ENCODE measurements at places on chromosomes 1 and 21.
A peak's percentile ranks its signal among the peaks of the same experiment; 100 is the strongest.

GRCh38 chr1:14780271-14780670, 181.8 kb downstream of the KAZN start:
- DNase-seq: no peak

- DNase-seq: no peak
These were observed 1.5 kb downstream of the TNFSF18 start for GRCh38 chr1:173049322-173049633.

DNA sequence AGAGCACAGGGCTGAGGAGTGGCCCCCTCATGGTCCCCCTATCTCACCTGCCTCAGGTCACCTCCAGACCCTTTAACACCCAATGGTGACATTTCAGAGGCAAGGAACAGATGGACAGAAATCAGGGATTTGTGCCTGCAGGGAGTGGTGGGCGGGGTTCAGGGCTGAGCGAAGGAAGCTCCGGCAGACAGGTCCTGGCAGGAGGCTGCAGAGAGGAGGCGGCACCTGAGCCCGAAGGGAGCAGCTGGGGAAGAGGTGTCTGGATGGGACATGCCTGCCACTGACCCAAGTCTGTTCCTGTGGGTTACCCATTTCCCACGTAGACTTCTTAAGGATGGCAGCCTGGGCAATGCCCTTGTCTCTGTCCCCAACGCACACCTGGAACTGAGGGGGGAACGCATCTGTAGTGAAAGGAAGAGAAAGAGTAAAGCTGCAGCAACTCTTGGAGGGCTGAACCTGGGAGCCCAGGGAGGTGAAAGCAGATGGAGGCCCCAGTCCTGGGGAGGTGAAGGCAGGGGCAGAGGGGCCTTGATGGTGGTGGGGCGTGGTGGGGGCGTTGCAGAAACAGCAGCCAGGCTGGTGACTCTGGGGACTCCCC, 61.6 kb upstream of the ADARB1 start:
- DNase-seq: peak; percentile 56

GRCh38 chr1:68230901-68231626, 1.3 kb downstream of the WLS start:
- DNase-seq: no peak

GRCh38 chr1:183590244-183591191, at the start of gene NCF2:
Gene NCF2 (minus strand): TSS chr1:183590459. CDS start chr1:183590329, 130 bp downstream.
- no peak for DNase-seq

- DNase-seq: no peak
These were observed 37.3 kb downstream of the COL24A1 start for GRCh38 chr1:86119214-86119764.

DNA sequence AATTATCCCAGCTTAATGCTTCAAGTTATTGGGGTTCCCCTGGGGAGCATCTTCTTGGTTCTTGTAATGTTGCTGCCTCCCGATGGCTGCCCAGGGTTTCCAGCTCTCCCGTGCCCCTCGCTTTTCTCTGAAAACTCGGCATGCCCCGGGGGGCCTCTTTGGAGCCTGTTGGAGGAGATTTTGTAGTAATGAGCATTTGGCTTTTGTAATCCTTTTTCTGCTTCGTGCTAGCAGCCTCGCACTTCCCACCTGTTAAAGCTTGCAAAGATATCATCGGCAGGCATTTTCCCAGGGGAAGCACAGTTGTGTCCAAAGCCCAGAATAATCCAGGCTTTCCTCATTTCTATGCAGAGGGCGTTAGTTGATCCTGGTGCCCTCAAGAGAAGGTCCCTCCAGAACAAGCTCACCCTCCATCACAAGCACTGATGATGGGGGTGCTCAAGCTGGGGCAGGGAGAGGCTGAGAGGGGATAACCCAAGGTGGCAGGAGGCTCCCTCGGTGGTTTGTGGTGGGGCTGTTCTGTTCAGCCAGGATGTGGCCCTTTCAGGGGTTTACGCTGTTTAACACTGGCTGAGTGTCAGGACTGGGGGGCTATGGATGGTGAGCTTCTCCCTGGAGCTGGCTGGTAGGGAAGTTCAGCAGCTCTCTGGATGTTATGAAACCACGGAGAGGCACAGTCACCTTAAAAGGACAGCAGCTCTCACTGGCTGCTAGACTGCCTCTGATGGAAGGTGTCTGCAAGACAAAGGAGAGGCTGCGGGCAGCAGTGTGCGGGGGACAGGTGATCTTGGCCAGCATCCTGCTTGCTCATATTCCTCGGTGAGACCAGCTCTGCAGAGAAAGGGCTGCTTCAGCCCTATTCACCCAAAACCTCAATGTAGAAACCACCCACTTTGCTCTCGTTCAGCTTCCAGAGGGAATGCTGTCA, 477.1 kb upstream of the VAMP3 start:
- no peak for DNase-seq

DNA sequence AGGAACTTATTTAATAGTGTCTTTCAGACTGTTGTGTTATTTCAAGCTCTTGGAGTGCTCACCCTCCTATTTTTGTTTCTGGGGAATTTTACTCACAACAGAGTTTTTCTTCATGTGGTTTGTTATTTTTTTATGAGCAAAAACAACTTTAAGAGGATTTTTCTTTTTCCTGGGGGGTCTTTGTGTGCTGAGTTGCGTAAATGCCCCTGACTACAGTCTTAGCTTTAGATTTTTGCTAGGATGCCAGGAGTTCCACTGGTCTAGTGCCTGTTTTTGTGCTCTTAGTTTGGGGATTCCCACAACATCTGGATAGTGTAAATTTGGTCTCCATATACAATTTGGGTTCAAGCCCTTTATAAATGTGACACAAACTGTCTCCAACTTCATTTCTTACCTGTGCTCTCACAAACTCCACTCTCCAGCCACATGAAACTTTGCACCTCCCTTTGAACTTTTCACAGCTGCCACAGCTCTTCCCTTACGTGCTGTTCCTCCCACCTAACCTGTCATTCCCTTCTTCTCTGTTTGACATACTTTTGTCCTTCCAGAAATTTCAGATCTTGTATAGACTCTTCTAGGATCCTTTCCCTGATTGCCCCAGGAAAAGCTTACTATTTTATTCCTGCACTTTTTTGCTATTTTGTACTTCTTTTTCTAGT, 180.2 kb downstream of the CRB1 start:
- no peak for DNase-seq

GRCh38 chr1:2393471-2393877, 1.8 kb downstream of the RER1 start:
- no peak for DNase-seq

DNA sequence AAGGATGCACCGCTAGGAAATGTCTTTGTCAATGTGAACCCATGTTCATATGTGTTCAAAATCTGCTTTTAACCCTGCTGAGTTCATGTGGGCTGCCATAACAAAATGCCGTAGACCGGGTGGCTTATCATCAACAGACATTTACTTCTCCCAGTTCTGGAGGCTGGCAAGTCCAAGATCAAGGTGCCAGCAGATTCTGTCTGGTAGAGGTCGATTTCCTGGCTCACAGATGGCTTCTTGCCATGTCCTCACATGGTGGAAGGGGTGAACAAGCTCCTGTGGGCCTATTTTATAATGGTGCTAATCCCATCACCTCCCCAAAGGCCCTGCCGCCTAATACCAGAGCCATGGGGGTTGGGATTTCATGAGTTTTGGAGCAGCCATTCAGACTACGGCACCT, 4.6 kb upstream of the CDCP2 start:
- DNase-seq: no peak

DNA sequence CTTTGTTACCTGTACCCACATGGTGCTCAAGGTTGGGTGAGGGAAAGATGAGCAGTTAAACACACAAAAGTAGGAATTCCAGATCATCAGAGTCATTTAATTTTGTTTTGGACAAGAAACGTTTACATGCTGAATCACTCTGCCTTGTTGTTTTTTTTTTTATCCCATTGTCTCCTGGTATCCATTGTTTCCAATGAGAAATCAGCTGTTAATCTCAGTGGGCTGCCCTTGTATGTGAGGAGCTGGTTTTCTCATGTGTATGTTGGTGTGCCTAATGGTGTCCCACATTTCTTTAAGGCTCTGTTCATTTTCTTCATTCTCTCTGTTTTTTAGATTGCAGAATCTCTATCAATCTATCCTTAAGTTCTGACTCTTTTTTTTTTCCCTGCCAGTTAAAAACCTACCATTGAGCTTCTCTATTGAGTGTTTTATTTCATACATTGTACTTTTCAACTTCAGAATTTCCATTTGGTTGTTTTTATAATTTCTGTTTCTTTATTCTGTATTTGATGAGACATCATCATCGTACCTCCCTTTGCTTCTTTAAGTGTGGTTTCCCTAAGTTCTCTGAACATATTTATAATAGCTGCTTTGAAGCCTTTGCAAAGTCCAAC, 8.8 kb upstream of the OBSCN start:
- DNase-seq: no peak

DNA sequence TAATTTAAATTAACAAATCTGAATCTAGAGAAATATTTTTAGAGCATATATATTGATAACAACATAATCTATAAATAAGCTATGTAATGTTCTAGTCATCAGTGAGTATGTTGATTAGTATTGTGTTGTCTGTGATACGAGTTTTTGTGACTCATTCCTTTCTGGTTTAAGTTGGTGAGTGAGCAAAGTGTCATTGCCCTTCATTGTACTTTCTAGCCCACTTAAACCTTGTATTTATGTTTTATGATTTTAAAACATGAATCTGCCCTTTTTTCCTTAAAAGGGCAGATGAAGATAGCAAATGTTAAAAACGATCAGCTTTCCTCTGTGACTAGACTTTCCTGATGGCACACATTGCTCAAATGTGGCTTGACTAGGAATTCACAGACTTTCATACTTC, 38.5 kb downstream of the MACO1 start:
- DNase-seq: no peak

DNA sequence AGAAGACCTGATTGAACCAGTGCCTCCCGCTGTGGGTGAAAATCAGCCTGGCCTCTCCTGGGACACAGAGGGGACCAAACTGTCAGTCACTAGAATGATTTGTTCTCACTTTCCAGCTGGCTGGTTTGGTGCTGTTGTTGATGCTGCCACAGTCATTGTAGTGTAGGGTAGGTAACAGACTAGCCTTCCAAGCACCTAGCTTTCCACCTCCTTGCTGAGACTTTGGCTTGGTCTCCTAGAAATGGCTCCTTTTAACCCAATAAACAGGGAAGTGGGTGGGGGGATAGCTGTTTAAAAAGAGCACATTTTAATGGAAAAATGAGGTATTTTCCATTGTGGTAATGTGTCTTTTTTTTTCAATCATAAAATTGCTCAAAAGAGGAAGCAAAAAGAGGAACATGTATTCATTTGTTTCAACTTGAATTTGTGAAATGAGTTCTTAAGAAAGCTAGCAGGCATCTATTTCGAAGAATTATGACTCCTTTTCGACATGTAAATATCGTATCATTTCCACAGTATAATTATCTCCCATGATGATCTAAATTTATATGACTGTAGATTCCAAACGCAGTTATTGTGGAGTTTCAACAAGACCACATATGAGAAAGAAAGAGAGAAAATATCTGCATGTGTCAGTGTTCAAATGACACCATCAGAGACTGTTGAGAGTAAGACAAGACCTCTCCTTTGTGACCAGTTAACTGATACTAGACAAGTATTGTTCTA, 190.1 kb downstream of the HLX start:
- DNase-seq: no peak

DNA sequence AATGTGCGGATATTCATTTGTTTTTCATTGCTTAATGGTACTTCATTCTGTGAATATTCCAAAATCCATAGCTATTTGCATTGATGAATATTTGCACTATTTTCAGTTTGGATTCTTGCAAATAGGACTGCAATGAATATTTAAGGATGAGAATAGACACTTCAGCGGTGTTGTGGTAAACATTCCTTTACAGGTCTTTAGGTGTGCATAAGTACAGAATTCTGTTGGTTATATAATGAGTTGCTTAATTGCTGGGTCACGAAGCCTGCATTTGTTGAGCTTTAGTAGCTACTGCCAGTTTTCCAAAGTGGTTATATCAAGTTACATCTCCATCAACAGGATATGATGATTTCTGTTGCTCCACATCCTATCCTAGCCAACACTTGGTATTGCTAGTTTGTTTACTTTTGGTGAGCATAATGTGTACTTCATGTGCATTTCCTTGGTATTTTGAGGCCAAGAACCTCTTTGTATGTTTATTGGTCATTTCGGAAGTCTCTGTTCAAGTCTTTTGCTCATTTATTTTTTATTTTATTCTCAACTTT, 64.2 kb upstream of the CYYR1 start:
- DNase-seq: no peak

GRCh38 chr1:156198831-156199349, 5.0 kb downstream of the SLC25A44 start:
- DNase-seq: peak; percentile 1

- no peak for DNase-seq
These were observed 24.4 kb downstream of the ALG14 start for GRCh38 chr1:95048317-95048716.

GRCh38 chr1:76759171-76759860, 108.0 kb upstream of the ST6GALNAC5 start:
- no peak for DNase-seq

DNA sequence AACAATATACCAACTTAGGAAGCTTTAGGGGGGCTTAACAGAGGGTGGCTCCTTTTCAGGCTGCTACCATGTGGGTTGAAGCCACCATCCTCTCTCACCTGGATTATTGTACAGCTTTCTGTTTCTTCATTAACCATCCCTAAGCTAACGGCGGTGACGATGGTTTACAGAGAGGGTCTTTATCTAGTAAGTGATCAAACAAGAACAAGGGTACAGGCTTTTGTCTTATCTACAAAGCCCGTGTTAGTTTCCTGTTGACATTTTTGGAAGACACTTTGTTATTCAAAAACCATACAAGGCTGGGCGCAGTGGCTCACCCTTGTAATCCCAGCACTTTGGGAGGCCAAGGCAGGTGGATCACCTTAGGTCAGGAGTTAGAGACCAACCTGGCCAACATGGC, 20.4 kb downstream of the SLC25A33 start:
- DNase-seq: no peak

DNA sequence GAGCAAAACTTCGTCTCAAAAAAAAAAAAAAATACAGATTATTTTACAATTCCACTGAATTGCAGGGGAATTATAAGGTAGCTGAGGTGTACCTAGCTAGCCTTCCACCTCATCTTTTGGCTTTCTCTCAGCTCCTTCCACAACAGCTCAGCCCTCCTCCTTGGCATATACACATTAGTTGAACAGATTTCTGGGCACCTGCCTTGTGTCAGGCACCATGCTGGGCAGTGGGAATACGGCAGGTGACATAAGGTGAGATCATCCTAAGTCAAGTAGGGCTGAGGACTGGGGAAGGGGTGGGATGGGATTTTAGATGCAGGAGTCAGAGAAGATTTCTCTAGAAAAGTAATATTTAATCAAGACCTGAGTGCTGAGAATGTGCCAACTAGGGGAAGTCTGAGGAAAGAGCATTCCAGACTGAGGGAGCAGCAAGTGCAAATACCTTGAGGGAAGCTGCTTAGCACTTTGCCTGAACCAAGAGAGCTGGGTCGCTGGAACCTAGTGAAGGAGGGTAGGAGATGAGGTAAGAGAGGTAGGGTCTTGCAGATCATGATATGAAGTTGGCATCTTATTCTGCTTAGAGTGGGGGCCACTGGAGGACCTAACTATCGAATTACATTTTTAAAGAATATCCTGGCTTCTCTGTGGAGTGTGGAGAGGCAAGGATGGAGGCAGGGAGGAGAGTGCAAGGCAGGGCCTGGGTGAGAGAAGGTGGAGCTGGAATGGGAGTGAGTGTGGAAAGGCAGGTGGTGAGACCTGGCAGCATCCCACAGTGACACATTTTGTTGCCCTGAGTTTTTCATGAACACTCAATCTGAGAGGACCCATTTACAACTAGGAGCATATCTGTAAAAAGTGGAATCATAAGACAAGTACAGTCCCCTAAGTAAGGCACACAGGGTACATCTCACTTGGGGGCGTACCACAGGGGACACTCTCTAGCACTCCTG, 28.2 kb downstream of the LAMC2 start:
- DNase-seq: no peak

- DNase-seq: no peak
These were observed 11.8 kb upstream of the YBX1 start for GRCh38 chr1:42670425-42670824.

GRCh38 chr21:33817663-33818451, 97.7 kb downstream of the ATP5PO start:
- no peak for DNase-seq

Measured in D721Med (cell line).